Psoas muscle (tissue), 8 donors: ENCODE measurements at places on chromosomes 1 and 21. TPM values are rescaled to one million over a fixed set of nuclear protein-coding genes. Genes with fewer than 3 reads are reported as not detected.
A peak's percentile ranks its signal among the peaks of the same experiment; 100 is the strongest.

The OR10J1 gene
- total RNA-seq, result not detected

DNA sequence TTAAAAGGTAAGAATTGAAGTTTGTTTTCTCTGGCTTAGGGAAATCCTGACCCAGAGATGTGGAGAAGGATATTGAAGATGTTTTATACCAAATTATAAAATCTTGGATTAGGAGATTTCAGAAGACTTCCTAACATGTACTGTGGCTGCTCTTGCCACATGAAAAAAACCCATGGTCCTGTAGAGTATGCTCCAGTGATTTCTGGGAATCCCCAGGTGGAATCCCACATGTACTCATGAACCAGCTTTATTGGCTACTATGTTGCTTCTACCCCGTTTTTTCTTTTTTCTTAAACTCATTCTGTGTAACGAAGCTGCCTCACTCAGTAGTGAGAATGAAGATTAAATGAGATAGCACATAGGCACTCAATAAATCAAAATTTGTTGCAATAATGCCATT, 132.7 kb upstream of the SGIP1 start:
- DNase-seq, result no peak
- H3K27ac ChIP-seq, result no peak overlapping the region
- H3K36me3 ChIP-seq, result no peaks in the 10 kb centered on the region
- H3K4me1 ChIP-seq, result peaks cover 12% of the 10 kb centered on the region
- H3K4me3 ChIP-seq, result no peak overlapping the region

DNA sequence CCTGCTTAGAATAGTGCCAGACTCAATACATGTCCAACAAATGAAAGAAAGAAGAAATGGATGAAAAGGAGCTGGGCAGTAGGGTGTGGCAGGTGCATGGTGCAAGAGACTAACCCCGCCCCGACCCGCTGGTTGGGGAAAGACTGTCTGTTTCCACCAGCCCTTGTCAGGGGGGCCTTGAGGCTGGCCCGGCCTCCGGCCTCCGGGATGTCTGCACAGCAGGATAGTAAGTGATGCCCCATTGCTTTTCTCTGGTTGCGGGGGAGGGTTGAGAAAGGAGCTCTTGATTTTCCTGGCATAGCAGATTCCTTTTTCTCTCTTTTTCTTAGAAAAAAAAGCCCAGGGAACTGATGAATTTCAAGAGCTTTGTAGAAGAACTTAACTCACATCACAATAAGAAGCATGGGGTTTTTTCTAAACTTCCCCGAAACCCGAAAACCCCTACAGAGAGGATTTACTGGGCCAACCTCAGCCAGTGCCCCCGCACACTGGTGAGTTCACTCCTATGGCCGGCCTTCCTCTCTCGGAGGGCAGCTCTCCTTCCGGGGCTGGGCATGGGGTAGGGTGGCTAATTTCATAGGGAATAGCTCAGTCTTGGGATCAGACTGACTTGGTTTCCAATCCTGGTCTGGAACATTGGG, 12.5 kb upstream of the TTC22 start:
- no peaks in the 10 kb centered on the region for H3K4me1 ChIP-seq
- H3K4me3 ChIP-seq, result no peak overlapping the region
- no peak overlapping the region for H3K27ac ChIP-seq
- H3K27me3 ChIP-seq, result no peaks in the 10 kb centered on the region

DNA sequence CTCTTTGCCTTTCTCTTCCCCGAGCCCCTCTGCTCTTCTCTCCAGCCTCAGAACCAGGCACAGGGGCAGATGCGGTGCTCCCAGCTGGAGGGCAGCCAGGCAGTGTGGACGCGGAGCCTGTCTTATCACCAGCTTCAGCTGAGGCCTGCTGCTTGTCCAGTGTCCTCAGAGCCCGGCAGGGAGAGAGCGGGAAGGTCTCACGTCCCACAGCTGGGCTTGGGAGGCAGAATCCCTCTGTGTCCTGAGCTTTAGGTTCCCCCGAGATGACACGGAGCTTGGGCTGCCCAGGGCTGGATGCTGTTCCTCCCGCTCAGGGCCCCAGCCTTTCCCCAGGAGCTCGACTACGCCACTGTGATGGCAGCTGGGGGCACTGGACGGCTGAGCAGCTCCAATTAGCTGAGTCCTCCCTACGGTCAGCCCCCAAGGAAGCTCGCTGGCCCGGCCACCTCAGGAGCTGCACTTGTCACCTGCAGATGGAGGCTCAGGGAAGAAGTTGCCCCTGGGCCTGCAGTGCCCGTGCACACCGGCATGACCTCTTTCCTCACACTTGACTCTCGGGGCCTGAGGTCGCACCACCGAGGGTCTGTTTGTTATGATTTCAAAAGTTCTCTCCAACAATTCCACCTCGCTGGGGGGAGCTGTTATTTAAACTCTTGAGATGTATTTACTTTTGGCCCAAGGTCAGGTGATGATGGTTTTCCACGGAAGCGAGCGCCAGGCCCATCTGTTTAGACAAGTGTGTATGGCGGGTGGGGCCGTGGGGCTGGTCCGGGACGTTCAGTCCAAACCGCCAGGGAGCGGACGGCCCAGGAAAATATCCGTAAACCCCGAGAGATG, 127.3 kb downstream of the SIK1 start:
- H3K27me3 ChIP-seq, result peaks cover 15% of the 10 kb centered on the region
- H3K4me1 ChIP-seq, result no peaks in the 10 kb centered on the region
- peak; percentile 7 for DNase-seq
- no peaks in the 10 kb centered on the region for H3K36me3 ChIP-seq

GRCh38 chr1:100050139-100050538, 80.3 kb downstream of the SLC35A3 start:
- no peak overlapping the region for H3K4me3 ChIP-seq
- no peak for DNase-seq
- H3K27ac ChIP-seq, result no peak overlapping the region
- H3K36me3 ChIP-seq, result no peaks in the 10 kb centered on the region
- H3K4me1 ChIP-seq, result peaks cover 9% of the 10 kb centered on the region
- no peaks in the 10 kb centered on the region for H3K27me3 ChIP-seq

DNA sequence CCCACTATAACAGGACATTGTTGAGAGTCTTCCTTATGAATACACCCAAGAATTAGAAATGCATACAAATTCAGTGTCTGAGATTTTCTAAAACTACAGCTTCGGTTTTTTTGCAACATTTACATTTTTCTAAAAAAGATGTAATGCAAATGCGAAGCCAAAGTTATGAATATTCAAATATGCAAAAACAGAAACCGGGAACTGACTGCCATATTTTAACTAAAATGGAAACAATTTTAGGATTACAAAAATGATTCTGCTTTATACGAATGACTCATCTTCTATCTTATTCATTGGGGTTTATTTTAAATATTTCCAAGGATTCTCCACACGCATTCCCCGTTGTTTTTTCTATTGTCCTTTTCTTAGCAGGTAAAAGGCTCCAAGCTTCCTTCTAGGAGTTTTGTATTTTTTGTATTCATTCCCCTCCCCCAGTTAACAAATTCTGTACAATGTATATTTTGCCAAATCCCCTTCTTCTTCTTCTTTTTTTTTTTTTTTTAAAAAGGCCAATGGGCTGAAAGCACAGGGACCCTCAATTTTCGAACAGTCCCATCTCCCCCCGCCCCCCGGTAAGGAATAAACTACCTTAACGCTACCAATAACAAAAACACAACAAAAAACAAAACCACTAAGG, 1.0 kb downstream of the ARPC5 start:
- no peak for DNase-seq
- H3K4me3 ChIP-seq, result peak overlapping the region; percentile 90
- peak overlapping the region; percentile 87 for H3K27ac ChIP-seq
- H3K27me3 ChIP-seq, result no peaks in the 10 kb centered on the region
- peaks cover 29% of the 10 kb centered on the region for H3K36me3 ChIP-seq

GRCh38 chr1:231217056-231217455, 24.0 kb upstream of the GNPAT start:
- no peaks in the 10 kb centered on the region for H3K4me1 ChIP-seq
- no peak overlapping the region for H3K4me3 ChIP-seq
- H3K27me3 ChIP-seq, result no peaks in the 10 kb centered on the region
- H3K27ac ChIP-seq, result no peak overlapping the region
- no peak for DNase-seq
- H3K36me3 ChIP-seq, result no peaks in the 10 kb centered on the region

The PCNX2 gene
- 0.22 TPM for total RNA-seq

The KCNK2 gene
- total RNA-seq, result 0.37 TPM

GRCh38 chr1:147726168-147726567, 34.2 kb downstream of the GJA5 start:
- H3K36me3 ChIP-seq, result no peaks in the 10 kb centered on the region
- no peaks in the 10 kb centered on the region for H3K4me1 ChIP-seq
- H3K27ac ChIP-seq, result no peak overlapping the region
- H3K4me3 ChIP-seq, result no peak overlapping the region

DNA sequence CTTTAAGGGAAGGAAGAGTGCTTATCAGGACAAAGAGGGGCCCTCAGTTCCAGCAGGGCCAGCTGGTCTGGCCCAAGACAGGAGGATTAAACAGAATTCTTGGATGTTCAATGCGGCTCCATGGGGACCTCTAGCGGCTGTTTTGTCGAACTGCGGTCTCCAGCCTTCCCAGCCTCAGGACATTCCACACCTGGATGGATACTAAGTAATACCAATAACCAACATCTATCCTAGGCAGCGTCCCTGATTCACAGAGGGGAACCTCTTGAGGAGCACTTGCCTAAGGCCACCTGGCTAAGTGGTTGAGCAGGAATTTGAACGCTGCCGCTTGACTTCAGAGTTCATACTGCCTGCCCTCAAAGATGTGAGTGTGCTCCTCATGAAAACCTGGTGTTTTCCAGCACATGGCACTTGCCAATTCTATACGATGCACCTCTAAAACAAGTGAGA, 15.5 kb upstream of the CD247 start:
- no peaks in the 10 kb centered on the region for H3K27me3 ChIP-seq
- no peak overlapping the region for H3K4me3 ChIP-seq
- DNase-seq, result peak; percentile 65
- no peak overlapping the region for H3K27ac ChIP-seq
- H3K4me1 ChIP-seq, result no peaks in the 10 kb centered on the region

GRCh38 chr1:154578058-154578418, 10.5 kb downstream of the CHRNB2 start:
- DNase-seq, result no peak
- H3K27me3 ChIP-seq, result no peaks in the 10 kb centered on the region
- no peaks in the 10 kb centered on the region for H3K4me1 ChIP-seq

DNA sequence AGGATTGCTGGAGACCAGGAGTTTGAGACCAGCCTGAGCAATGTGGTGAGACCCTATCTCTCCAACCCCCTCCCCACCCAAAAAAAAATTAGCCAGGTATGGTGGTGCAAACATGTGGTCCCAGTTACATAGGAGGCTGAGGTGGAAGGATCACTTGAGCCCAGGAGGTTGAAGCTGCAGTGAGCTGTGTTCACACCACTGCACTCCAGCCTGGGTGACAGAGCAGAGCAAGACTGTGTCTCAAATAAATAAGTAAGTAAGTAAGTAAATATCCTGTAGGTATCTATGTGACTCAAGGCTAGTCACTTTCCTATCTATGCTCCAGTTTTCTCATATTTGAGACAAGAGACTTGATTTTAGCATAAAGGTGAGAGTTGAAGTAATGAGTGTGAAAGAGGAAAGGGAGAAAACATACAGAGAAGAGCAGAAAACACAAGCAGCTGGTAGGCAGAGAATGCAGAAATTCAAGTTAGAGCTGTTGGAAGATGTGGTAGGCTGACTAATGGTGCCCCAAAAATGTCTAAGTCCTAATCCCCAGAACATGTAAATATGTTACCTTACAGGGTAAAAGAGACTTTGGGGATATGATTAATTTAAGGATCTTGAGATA, 7.5 kb downstream of the PPP1R12B start:
- no peak for DNase-seq
- peaks cover 28% of the 10 kb centered on the region for H3K4me1 ChIP-seq
- peak overlapping the region; percentile 7 for H3K27ac ChIP-seq
- H3K27me3 ChIP-seq, result no peaks in the 10 kb centered on the region
- H3K4me3 ChIP-seq, result no peak overlapping the region

GRCh38 chr1:47396671-47397196, 19.4 kb upstream of the FOXE3 start:
- no peak for DNase-seq
- no peak overlapping the region for H3K27ac ChIP-seq
- H3K36me3 ChIP-seq, result no peaks in the 10 kb centered on the region
- peaks cover 59% of the 10 kb centered on the region for H3K27me3 ChIP-seq

DNA sequence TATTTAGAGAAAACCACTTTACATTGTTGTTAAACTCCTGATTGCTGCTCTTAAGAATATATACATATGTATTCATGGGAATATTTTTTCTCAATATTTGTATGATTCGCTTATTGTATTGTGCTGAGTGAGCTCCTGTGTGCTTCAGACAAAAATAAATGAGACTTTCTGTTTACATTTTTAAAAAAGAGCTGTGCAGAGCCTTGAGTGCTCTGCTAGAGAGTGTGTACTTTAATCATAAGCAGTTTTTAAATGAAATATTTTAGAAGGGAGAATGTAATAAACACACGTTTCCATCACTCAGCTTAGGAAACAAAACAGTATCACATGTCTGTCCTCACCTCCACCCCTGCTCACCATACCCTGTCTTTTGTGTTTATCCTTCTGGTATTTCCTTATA, 9.7 kb downstream of the PTPN14 start:
- H3K27me3 ChIP-seq, result no peaks in the 10 kb centered on the region
- H3K4me1 ChIP-seq, result peaks cover 77% of the 10 kb centered on the region
- H3K27ac ChIP-seq, result peak overlapping the region; percentile 79
- DNase-seq, result no peak
- no peak overlapping the region for H3K4me3 ChIP-seq

The ALX3 gene
- not detected for total RNA-seq

The LCE2B gene
- total RNA-seq, result not detected

The TMEM82 gene
- total RNA-seq, result not detected

DNA sequence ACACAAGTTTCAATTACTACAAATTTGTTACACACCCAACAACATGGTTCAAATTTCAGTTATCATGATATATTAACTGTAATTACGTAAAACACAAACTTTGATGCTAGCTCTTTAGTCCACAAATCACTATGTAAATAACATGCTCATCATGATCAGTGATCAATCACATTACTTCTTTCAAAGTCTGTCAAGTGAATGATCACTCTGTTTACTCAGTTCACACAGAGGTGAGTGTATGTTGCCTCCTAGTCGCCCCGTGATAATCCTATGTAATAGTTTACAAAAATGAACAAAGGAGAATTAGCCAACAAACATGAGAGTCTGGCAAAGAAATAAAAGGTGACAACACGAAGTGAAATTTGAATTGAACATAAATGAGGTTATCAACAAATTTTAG, 14.3 kb downstream of the EDEM3 start:
- DNase-seq, result no peak
- H3K4me1 ChIP-seq, result peaks cover 14% of the 10 kb centered on the region
- H3K4me3 ChIP-seq, result no peak overlapping the region
- peaks cover 30% of the 10 kb centered on the region for H3K36me3 ChIP-seq
- H3K27me3 ChIP-seq, result no peaks in the 10 kb centered on the region

The PRAMEF9 gene
- total RNA-seq, result not detected

DNA sequence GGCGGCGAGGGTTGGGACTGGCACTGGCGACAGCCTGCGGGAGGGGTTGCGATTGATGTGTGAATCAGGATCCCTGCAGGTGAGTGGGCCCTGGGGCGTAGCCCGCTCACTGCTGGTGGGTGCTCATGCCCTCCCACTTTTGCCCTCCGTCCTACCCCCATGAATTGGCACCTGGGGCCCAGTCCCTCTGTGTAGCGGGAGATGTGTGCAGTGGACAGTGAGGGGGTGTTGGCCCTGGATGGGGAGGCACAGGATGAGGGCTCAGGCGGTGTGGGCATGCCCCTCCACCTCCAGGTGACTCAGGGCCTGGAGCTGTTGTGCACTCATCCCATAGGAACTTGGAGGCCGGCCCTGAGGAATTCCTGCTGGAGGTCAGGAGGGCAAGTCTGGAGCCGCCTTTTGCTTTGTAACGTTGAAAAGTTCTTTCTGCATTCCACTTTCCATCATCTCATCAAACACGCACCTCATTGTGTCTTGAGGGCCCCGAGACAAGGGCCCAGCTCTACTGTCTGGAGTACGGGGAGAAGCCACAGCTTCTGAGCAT, 3.0 kb downstream of the PEAR1 start:
- H3K4me3 ChIP-seq, result peak overlapping the region; percentile 68
- H3K4me1 ChIP-seq, result peaks cover 17% of the 10 kb centered on the region
- H3K27me3 ChIP-seq, result no peaks in the 10 kb centered on the region
- no peaks in the 10 kb centered on the region for H3K36me3 ChIP-seq
- H3K27ac ChIP-seq, result peak overlapping the region; percentile 76
